ENCODE measurements at places on chromosomes 7 and 10.

DNA sequence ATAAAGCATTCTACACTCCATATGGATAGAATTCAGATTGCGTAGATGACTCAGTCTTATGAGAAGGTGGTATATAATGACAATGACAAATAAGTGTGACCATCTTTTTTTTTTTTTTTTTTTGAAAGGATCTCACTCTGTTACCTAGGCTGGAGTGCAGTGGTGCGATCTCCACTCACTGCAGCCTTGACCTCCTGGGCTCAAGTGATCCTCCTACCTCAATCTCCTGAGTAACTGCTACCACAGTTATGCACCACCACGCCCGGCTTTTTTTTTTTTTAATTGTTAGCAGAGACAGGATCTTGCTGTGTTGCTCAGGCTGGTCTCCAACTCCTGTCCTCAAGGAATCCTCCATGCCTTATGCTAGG is 43.2 kb upstream of the NRP1 start:
- DNase-seq = peak; percentile 53

GRCh38 chr7:27960415-27960814 is 220.2 kb downstream of the JAZF1 start:
- no peak for DNase-seq

- no peak for DNase-seq
Observed at GRCh38 chr10:14608381-14609001, 166.2 kb downstream of the FAM107B start.

DNA sequence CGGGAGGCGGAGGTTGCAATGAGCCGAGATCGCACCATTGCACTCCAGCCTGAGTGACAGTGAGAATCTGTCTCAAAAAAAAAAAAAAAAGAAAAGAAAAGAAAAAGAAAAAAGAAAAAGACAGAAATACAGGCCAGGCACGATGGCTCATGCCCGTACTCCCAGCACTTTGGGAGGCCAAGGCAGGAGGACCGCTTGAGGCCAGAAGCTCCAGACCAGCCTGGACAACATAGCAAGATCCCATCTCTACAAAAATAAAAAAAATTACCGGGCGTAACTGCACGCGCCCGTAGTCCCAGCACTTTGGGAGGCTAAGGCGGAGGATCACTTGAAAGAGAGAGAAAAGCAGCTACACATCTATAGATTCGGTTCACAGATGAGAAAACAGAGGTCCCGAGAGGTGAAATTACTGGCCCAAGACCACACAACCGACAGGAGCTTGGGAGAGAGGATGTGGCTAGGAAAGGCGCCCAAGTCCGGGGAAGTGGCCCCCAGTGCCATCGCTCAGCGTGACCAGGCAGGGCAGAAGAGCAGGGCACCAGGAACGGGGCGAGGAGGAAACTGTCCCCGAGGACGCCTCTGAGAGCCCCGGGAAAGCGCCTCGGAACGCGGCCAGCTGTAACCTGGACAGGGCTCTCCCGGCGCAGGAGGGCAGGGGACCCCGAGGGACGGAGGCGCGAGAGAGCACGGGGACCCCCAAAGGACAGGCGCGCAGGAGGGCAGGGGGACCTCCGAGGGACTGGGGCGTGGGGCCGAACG is 612 bp downstream of the SNX8 start:
- DNase-seq = peak; percentile 38

DNA sequence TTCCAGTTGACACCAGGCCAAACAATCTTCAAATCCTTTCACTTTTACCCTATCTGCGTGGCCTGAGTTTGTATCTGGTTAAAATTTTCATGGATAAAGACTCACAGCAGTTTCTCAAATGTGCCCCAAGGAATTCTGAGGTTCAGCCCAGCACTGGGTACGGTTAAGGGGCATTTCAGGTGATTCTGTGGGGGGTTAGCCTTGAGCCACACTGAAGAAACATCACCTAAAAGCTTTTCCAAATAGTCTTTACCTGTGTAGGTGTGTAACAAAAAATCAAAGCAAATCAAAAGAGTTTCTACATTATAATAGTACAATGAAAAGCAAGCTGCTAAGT is 83.8 kb upstream of the DNAJC1 start:
- DNase-seq = no peak

DNA sequence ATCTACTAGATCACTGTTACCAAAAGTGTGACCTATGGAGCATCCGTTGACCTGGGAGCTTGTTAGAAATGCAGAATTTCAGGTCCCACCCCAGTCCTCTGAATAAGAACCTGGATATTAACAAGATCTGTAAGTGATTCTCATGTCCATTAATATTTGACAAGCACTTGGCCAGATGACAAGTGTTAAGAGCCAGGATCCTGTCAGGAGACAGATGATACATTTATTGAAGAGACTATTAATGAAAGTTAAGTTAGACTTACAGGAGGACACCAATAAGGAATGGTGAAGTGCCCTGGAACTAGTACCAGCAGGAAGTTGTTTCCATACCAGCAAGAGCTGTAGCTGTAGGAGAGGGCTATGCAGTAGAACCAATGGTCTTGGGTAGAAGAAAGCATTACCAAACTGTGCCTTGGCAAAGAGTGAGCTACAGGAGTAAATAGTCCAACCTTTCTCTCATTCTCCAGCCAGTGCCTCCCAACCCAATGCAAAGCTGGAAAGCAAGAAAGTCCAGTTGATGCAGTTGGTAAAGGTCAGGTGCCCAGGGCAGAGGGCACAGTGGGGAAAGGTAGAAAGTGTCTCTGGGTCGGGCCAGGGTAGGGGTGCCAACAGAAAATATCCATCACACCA is 35.3 kb upstream of the ADD3 start:
- no peak for DNase-seq

- no peak for DNase-seq
Observed at GRCh38 chr7:20737840-20738448, 48.7 kb downstream of the SP8 start.

DNA sequence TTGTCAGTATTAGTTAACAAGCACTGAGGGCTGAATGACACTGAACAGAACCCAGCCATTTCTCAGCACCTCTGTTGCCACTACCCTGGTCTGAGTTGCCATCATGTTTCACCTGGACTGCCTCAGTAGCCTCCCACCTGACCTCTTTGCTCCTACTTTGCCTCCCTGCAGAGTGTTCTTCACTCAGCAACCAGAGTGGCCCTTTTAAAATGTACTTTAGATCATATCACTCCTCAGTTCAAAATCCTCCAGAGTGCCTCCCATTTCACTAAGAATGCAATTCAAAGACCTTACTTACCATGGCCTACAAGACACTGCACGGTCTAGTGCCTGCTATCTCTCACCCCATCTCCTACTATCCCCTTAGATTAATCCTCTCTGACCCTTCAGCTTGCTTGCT is 214.5 kb downstream of the AUTS2 start:
- DNase-seq = no peak

GRCh38 chr7:20647036-20647435 is 31.6 kb downstream of the ABCB5 start:
- peak; percentile 11 for DNase-seq

DNA sequence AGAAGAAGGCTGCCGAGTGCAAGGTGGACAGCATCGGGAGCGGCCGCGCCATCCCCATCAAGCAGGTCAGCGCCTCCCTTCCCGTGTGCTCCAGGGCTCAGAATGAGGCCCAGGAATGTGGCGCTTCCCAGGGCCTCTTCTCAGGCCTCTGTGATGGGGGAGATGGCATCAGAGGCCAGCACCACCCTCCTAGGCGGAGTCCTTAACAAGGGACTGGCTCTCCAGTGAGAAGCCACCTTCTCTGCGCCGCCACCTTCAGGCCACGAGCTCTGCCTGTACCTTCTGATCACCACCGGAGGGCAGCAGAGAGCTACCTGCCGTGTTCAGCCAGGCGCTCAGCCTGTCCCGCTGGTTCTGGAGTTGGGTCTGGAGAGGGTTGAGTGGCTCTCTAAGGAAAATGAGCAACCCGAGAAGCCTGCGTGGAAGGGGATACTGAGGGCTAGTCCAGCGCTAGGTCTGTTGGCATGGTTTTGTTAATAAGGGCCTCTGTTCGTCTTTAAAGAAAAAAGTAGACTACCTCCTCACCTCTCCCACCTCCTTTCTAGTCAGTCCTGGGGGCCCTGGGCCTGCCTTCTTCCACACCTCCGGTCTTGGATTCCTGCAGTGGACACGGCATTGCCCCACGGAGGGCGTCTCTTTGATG is 37.7 kb downstream of the AGAP3 start:
- peak; percentile 79 for DNase-seq

GRCh38 chr10:62437696-62438095 is 63.5 kb downstream of the ZNF365 start:
- peak; percentile 83 for DNase-seq

- no peak for DNase-seq
Observed at GRCh38 chr7:80859272-80859970, 59.4 kb downstream of the SEMA3C start.

GRCh38 chr7:80942261-80943041 is 23.6 kb upstream of the SEMA3C start:
- DNase-seq = peak; percentile 99

GRCh38 chr7:19143881-19144574 is 1.2 kb downstream of the FERD3L start:
- DNase-seq = no peak

GRCh38 chr7:131908714-131909113 is 352.3 kb upstream of the PODXL start:
- DNase-seq = no peak

- DNase-seq = peak; percentile 36
Observed at GRCh38 chr7:6705959-6706665, 635 bp downstream of the ZNF12 start.

DNA sequence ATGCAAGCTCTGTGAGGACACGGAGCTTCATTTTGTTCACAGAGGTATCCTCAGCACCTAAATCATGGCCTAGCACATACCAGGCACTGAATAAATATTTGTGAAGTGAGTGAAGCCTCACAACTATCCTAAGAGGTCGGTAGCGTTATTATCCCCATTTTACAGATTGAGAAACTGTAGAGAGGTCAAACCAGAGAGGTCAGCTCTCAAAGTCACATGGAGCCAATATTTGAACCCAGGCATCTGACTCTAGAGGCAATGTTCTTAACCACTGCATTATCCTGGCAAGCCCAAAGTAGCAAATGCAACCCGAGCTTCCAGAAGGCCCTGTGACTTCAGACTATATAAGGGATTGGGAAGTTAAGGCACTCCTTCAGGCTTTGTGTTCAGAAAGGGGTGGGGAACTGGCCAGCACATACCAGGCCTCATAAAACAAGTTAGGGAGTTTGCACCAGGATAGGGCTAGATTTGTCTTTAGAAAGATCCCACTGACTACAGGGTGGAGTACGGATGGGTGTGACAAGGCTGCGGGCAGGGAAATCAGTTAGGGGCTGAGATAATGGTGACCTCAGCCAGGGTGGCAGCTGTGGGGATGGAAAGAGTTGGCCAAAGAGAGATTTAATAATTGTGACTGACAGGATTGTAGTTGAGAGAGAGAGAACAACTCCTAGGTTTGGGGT is 101.4 kb downstream of the TBXAS1 start:
- DNase-seq = no peak

DNA sequence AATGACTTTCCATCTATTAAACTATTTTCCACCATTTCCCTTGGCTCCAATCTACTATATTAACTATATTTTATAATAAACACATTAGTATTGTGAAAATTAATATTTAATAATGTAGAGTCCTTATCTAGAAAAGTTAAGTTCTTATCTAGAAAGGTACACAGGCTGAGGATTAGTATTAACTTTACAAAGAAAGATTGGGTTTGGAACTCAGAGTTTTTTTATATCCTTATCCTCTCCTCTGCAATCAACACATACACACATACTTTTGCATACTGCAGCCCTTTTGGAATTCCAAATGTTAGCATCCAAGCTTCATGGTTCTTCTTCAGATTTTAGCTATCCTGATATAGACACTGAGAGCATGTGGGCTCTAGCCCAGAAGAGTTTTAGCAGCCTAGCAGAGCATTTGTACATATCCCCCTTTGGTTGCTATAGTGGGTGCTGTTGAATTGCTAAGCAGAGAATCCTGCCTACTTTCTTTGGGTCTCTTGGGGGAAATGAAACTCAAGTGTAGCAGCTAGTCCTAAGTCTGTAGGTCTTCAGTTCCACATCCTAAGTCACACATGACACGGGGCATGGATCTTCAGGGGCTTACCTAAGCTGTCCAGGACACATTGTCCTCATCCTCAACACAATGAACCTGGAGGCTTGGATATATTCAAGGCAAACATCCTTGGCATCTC is 874.6 kb downstream of the LRMDA start:
- DNase-seq = no peak

GRCh38 chr10:103871006-103871405 is 15.6 kb upstream of the SH3PXD2A start:
- no peak for DNase-seq

- DNase-seq = no peak
Observed at GRCh38 chr10:126659750-126660149, 10.7 kb downstream of the C10orf90 start.

DNA sequence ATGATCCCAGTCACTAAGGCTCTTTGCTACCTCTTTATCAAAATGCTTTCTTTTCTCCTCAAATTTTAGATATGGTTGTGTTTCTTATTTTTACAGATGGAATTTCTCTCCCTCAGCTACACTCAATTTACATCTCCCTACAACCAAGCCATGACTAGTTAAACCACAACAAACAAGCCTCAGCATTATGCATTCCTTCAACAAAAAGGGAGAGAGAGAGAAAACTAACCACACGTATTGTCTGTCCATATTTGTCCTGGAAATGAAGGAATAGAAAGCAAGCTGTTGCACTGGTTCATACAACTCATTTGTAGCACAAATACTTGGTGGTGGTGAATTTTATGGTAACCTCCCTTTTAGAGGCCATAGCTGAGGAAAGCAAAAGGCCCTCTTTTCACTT is 286.4 kb downstream of the AHR start:
- peak; percentile 19 for DNase-seq

GRCh38 chr7:14600766-14601367 is 301.7 kb downstream of the DGKB start:
- DNase-seq = no peak

- DNase-seq = no peak
Observed at GRCh38 chr10:82037076-82037475, 162.1 kb downstream of the NRG3 start.

GRCh38 chr7:158302274-158303070 is 285.2 kb downstream of the PTPRN2 start:
- DNase-seq = no peak

GRCh38 chr10:125379592-125379991 is 219.2 kb upstream of the CTBP2 start:
- DNase-seq = no peak

DNA sequence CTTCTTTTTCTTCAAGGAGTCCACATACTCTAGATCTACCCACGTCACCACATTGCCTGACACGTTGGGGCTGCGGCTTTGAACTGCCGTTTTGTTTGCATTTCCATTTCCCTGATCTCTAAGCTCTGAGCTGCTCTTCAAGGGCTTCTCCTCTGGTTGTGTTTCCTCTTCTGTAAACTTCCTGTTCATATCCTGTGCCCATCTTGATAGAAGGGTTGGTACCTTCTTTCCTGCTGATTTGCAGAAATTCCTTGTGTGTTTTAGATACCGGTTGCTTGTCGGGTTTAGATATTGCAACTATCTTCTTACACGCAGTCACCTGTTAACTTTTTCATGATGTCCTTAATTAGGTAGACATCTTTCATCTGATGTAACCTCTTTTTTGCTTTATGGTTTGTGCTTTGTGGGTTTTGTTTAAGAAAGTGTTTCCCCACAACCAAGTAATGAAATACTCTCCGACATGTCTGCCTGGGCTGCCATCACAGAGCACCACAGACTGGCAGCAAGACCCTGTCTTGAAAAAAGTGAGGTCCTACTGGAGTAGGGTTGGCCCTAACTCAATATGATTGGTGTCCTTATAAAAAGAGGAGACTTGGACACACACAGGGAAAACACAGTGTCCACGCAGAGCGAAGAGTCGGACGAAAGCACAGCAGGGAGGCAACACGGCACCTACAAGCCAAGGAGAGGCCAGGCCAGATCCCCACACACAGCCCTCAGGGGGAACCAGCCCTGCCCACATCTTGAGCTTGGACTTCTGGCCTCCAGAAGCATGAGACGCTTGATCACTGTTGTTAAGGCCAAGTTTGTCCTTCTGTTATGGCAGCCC is 99.1 kb upstream of the PDGFA start:
- no peak for DNase-seq
